ENCODE measurements at places on chromosomes 11 and 22.

DNA sequence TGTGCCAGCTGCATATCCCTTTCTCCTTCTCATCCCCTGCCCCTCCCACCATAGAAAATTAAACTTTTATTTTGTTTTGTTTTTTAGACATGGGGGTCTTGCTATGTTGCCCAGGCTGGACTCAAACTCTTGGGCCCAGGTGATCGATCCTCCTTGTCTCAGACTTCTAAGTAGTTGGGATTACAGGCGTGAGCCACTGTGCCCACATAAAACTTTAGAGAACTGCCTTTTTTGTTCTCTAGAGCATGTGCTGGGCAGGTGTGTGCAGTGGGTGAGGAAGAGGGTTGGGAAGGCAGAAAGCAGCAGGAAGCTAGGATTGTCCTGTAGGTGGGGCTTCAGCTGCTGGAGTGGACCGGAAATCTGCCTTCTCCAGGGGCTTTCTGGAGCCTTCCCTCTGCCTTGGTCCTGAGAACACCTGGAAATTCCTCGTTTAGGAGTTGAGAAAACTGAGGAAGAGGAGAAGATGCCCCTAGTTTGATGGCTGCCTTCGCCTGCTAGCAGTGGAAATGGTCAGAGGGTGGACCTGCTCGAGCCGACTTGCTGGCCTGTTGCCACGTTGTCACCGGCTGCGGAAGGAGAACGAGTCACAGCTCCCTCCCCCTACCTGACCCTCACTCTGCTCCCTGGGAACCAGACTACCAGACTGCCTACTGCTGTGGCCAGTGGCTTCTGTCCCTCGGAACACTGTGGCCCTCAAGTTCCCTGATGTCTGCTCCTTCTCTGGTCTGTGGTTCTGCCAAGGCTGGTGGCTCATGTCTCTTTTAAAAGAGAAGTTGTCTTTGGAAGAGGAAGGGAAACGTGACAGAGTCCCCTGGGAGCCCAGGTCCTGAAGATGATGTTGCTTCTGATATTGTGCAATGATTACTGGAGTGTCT lies 4.0 kb downstream of the ST14 start:
- no peak for DNase-seq

- DNase-seq = no peak
Observed at GRCh38 chr11:65655570-65656332, 7.0 kb downstream of the RELA start.

DNA sequence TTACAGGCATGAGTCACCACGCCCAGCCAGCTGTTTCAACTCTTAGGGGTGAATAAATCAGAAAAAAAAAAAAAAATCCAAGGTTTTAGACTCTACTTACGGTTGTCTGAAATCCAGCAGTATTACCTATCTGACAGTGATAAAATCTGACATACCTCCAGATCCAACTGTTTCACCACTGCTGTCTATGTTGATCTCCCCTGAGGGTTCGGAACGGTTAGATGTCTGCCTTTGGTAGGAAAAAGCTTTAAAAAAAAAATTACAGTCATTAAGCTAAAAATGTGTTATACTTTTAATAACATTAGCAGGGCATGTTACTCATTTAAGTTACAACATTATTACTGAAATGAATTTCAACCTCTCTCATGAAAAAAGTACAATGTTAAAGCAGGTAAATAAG lies 21.1 kb downstream of the NCAPD3 start:
- DNase-seq = no peak

DNA sequence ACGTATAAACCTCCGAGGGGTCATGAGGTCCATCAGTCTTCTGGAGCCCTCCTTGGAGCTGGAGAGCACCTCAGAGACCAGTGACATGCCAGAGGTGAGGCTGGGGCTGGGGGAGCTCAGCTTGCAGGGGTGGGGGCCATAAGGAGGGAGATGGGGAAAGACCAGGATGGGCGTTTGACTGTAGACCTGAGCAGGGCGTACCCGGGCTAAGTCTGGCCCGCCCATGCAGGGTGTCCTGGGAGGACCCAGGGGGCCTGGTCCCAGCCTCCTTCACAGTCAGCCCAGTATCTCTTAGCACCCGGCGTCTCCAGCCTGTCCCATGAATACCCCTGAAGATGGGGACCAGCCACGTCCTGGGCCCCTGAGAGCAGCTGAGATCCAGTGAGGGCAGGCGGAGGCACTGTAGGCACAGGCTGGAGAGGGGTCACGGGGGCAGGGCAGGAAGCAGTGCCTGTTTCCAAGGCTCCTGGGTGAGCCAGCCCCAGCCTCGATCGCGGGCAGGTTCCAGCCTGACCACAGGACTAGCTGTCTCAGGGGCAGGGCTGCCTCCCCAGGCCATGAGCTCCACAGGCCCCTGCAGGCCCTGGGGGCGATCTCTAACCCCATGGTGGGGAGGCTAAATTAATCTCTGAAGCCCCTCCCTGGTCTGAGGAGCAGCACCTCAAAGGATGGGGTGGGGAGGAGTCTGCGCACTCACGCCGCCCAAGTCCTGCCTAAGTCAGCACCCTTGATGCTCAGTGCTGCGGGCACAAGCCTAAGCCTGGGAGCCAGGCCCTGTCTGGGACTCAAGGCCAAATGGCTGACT lies 7.1 kb downstream of the SSH3 start:
- no peak for DNase-seq

- peak; percentile 42 for DNase-seq
Observed at GRCh38 chr22:38347181-38347943, 30.1 kb upstream of the CSNK1E start.

GRCh38 chr22:43110927-43111623 lies 525 bp downstream of the BIK start:
- peak; percentile 44 for DNase-seq

DNA sequence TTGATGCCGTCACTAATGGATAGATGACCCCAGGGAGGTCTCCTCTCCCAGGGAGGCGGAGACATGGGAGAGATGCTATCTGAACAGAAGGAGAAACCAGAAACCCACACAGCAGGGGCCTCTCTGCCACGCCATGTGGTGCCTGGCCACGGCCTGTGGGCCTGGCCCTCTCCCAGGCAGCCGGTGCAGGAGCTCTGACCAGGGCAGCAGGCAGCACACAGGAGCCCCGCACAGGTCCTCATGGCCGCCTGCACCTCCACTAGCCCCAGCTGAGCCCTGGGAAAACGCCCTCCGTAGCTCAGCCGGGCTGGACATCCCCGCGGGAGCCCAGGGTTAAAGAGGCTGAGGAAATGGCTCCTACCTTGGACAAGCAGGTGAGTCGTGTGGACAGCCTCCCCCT lies 19.8 kb downstream of the IGSF9B start:
- DNase-seq = no peak

DNA sequence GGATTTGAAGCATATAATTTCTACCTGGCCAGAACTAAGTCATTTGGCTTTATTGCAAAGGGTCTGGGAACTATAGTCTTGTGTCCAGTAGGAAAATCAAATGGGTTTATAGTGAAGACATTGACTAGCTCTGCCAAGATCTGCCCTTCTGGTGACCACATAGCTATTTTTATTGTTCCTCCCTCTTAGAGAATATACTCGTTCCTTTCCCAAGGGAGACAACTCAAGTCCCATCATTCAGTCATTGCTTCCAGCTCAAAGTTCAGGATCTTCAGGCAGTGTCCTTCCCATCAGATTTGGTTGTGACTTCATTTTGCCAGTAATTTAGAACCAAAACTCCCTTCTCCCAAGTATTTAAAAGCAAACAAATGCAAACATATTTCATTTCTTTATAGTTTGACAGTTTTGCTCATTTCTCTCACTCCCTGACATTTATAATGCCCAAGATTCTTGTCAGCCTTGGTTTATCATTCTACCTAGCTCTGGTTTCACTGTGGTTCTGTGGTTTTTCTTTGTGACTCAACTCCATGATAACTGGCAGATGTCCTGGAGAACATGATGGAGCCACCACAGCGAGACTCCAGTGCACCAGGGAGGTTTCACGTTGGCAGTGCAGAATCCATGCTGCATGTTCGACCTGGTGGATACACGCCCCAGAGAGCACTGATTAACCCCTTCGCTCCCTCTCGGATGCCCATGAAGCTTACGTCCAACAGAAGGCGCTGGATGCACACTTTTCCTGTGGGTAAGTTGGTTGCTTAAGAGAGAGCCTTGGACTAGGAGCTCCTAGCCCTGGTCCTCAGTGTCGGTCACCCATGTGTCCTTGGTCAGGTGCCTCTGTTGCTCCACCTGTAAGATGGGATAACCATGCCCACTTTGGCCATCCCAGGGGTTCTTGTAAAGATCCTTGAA lies 64.9 kb downstream of the DEPDC5 start:
- DNase-seq = no peak

DNA sequence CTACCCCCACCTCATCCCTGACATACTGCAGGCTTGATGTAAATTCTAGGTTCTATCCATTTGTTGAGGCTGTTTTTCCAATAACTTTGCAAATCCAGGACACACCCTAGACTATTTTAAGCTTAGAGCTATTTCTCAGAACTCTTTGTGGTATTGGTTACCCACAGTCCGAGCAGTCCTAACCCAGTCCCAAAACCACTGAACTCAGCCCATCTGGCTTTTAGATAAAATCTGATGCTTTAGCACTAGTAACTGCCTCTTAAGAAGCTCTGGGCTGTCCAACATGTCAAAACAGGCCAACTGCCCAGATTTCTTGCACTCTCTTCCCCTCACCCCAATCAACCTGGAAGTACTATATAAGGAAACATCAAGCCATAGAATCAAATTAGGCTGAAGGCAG lies 344.4 kb upstream of the CADM1 start:
- no peak for DNase-seq

DNA sequence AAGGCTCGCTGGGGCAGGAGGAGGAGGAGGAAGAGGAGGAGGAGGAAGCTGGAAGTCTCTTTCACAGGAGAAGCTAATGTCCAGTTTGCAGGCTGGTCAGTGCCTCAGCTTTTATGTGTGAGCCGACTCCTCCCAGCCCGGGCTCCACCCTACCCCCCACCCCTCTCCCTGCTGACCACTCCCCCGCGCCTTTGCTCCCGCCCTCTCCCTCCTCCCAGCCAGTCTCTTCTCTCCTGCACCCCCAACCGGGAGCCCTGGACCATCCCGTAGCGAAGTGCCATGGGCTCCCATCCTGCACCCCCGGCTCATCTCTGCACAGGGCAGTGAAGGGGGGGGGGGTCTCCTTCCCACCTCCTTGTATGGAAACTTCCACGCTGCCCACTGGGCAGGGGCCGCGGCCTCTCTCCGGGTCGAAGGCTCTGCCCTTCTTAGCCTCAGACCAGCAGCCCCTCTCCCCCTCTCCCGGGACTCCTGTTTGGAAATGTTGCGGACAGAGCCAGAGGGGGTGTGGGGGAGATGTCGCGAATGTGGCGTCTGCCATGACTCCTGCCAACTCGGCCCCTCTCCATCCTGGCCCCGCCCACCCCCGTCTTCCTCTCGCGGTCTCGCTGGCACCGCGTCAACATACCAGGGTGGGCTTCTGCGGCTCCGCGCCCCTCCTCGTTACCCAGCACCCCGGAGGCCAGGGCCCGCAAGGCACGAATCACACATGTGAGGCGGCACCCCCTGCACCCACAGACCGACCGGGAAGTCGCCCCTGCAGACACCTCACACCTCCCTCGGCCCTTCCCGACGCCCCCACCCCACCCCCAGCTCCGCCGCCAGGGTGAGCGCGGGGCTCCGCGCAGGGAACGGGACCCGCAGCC lies 1.8 kb downstream of the IGF2 start:
- peak; percentile 17 for DNase-seq

GRCh38 chr22:28435982-28436381 lies 243.7 kb downstream of the TTC28 start:
- no peak for DNase-seq

DNA sequence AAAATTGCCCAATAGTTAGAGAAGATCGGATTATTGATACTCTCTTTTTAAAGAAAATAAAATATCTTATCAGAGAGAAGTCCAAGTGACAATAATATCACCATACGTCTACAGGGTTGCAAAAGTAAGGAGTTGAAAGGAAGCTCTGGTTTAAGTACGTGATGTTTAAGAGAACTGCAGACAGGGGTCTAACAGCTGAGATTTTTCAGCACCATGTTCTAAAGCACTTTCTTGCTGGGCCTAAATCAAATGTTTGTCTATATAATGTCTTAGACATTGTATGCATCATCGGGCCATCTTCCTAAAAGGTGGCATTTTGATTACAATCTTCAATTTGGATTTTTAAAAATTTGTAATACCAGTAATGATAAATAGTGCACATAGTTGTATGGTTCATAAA lies 133.3 kb downstream of the RRAS2 start:
- no peak for DNase-seq

- DNase-seq = no peak
Observed at GRCh38 chr11:3367221-3367620, 11.7 kb downstream of the ZNF195 start.

GRCh38 chr11:45919806-45920530 lies 2.3 kb upstream of the PEX16 start:
- DNase-seq = no peak

GRCh38 chr11:46229230-46229629 lies 48.2 kb upstream of the CREB3L1 start:
- no peak for DNase-seq

DNA sequence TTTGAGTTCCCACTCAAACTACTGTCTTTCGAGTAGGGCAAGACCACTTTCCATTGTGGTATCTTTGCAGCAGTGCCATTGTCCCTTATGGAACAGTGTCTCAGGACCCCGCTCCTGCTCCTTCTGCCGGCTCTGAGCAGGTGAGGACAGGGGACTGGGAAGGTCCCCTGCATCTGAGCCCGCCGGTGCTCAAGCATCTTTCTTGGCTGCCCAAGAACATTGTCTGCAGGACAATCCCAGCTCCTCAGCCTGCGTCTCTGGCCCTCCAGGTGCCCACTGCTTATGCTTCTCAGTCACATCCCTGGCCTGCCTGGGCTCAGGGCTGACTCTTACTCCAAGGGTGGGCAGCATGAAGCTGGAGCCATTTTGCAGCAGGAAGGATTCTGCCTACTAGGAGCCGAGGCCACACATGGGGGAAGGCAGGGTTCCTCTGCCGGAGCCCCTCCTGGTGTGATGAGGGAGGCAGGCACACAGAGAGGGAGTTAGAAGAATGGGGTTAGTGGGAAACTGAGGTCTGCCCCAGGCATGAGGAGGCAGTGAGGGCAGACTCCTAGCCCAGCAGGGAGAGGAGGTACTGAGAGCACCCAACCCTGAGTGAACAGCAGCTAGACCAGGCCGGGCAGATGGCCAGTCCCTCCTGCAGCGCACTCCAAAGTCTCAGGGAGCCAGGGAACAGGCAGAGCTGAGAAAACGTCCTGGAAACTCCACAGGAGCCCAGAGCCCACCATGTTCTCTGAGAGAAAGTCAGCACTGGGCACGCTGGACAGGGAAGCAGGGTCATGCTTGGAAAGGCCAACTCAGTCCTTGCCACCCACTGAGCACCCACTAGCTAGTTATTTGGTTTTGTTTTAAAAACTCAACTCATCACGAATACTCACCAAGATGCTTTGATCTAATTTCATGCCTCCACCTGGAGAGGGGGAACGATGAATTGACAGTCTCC lies 7.5 kb upstream of the PPARA start:
- no peak for DNase-seq

GRCh38 chr11:66715346-66716085 lies 13.5 kb downstream of the SPTBN2 start:
- DNase-seq = no peak

- peak; percentile 39 for DNase-seq
Observed at GRCh38 chr22:47372596-47373385, 610.3 kb downstream of the TBC1D22A start.

DNA sequence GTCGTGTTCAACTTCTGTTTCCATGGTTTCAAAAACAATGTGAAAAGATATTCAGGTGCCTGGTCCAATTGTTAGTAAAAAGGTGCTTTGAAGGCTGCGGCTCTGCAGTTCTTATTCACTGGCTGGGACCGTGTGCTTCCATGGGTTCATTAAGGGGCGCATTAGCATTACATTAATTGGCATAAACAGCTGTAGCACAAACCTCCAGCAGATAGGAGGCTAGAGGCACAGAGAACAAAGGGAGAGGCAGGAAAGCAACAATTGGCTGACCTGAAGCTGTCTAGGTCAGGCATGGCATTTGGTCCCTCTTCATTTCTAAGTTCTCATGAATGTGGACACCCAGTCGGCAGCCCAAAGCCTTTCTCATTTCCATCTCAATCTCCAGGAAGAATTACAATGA lies 16.6 kb downstream of the PAK1 start:
- no peak for DNase-seq

All from Peyer's patch (tissue), 4 donors.